NT2/D1 (cell line): ENCODE measurements at places on chromosomes 6 and 20.

GRCh38 chr6:30158475-30159040, 2.5 kb downstream of the TRIM10 start:
- DNase-seq, result no peak

- DNase-seq, result no peak
Observed at GRCh38 chr6:10695086-10695657, 400 bp downstream of the PAK1IP1 start.

DNA sequence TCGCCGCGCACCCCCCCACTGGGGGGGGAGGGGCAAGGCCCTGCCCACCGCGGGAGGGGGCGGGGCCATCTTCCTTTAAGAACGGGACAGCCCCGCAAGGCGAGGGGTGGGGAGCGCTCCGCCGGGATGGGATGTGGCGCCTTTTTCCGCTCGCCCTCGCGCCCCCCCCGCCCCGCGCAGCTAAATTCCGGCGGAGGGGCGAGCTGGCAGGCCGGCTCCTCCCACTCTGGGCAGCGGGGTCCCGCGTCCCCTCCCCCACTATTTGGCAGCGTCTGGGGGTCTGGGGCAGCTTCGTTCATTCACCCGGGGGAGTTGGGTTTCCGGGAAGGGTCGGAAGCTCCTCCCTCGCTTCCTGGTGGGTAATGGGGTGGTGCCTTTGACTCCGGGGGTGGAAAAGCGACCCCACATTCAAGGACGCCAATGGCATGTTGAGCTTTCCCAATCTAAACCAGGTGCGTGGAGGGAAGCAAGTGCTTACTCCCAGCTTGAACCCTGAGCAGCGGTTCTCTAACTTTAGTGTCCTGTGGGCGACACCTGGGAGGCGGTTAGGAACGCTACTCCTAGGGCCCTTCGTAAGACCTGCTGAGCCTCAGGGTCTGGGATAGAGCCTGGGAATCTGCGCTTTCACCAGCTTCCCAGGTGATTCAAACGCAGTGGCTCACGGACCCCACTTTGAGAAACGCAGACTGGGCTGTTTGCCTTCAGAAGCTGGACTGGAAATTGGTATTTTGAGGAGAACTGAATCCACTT, 927 bp downstream of the ASXL1 start:
- DNase-seq, result peak; percentile 67

DNA sequence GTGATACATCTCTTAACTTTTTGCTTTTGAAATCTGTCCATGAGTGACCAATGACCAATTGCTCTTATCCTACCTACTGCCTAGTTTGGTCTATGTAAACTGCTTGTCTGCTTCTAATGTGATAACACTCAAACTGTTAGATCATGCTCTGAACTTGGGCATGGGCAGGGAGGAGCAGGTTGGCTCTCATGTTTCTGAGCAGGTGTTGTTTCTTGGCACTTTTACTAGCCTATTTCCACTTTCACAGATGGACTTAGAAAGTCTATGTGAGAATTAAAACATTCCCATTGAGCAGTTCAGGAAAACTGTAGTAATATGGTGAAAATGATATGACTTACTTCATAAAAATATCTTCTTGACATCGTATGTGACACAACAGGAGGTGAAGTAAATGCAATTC, 538.4 kb downstream of the HACE1 start:
- no peak for DNase-seq

- no peak for DNase-seq
Observed at GRCh38 chr20:17859002-17859615, 109.5 kb downstream of the SNX5 start.

- DNase-seq, result no peak
Observed at GRCh38 chr6:17589406-17590096, 10.6 kb upstream of the FAM8A1 start.

DNA sequence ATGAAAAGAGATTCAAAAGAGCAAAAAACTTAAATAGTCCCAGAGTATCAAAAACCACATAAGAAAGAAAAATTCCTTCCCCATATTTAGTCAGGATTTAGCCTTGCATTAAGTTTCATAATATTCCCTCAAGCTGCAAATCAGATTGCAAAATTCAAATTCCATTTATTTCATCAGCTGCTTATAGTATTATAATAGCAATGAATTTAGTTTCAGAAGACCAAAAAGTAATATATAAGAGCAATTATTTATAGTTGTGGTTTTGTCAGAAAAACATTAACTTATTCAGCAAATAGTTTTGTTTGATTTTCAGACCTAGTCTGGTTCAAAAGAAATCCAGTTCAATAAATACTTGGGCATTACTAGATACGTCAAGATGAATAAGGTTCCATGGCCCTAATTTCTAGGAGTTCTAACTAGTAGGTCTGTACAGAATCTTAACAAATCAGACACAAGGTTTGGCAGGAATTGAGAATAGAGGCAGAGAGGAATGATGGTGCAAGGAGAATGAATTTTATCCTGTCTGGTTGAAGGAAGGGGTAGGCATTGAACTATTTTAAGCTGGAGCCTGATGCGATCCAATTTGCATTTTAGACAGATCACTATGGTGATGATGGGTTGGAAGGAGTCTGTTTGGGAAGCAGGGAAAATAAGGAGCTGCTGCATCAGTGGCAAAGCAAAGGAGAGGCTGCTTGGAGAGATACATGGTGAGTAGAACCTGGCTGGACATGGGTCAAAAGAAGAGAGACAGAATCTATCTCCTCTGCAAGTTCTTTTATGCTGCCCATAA, 163.9 kb upstream of the STXBP5 start:
- no peak for DNase-seq

- DNase-seq, result no peak
Observed at GRCh38 chr20:48102931-48103660, 317.8 kb upstream of the SULF2 start.

GRCh38 chr6:795046-795685, 102.2 kb upstream of the EXOC2 start:
- DNase-seq, result no peak

GRCh38 chr20:17617212-17617867, 47.5 kb downstream of the DSTN start:
- no peak for DNase-seq

DNA sequence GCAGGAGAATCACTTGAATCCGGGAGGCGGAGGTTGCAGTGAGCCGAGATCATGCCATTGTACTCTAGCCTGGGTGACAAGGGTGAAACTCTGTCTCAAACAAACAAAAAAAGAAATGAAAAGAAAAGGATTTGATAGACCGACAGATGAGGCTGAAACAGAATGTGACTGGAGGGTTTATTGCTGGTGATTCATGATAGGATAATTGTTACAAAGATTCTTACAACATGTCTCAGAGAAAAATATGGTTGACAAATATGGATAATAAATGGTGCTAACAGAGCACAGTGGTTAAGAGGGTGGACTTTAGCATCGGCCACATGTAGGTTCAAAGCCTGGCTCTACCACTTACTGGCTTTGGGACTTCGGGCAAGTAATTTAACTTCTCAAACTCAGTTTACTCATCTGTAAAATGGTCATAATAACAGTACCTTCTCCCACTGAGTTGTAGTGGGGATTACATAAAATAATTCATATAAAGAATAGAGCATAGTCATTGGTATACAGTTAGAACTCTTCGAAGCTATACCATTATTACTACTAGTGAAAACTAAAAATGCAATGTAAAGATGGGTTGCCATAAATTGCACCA, 131.9 kb downstream of the MAP3K7 start:
- DNase-seq, result no peak

DNA sequence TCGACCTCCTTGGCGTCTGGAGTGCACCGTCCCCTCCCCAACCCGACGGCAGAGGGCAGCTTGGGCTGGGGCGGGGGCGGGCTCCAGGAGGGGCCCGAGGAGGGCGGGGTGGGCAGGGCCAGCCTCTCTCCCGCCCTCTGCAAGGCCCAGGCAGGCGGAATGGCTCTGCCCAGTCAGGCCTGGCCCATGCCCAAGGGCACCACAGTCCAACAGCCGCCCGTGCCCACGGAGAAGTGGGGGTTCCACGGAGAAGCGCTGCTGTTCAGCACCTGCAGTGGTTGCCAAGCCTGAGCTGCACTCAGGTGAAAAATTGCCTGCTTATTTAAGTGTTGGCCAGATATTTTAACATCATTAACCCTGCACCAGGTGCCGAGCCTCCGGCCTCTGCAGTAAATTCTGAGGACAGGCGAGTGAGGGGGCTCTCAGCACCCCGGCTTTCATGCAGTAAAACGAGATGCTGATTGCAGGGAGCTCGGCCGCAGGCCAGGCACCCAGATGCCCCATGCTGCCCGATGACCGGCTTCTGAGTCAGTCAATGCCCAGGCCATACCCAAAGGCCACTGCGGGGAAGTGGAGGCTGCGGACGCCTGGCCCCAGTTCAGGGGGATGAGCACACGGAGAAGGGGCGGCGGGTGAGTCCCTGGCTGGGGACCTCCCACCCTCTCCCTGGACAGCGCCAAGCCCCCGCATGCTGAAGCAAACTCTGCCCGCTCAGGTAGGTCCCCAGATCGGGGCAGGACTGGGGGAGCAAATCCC, at the start of gene SRMS:
SRMS (minus strand) TSS at position 25 of the 756 bp plus-strand sequence. CDS start 286 bp downstream, outside the sequence.
- no peak for DNase-seq

DNA sequence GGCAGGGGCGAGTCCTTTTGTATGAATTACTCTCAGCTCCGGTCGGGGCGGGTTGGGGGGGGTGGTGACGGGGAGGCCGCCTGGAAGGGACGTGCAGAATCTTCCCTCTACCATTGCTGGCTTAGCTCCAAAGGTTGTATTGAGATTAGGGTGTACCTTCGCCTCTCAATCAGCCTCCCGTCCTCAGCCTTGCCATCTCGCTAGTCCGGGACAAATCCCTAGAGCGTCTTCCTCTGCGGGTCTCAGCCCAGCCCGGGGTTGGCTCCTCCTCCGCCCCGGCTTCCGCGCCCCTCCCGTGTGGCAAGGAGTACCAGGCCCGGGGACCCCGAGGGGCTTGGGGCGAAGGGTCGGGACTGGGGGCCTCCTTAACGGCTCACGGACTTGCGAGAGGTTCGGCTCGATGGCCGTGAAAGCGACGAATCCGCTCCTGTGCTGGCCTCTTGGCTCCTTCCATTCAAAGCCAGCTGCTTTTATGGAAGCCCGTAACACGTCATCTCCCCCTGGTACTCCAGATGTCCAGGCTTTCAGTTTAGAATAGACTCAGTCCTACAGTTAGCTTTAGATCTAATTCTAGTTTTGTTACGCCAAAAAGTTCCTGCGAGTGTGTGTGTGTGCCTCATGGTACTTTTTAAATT, 636 bp upstream of the EEF1A1 start:
- DNase-seq, result no peak

- DNase-seq, result no peak
Observed at GRCh38 chr6:157512382-157512682, 131.3 kb downstream of the ZDHHC14 start.

GRCh38 chr20:13995086-13995665, at the start of gene MACROD2:
Gene MACROD2, plus strand, starts transcription at chr20:13995516.
- DNase-seq, result peak; percentile 78

GRCh38 chr6:52994839-52995088, 320 bp downstream of the GSTA4 start:
- DNase-seq, result no peak

GRCh38 chr6:150981095-150981494, 115.6 kb downstream of the MTHFD1L start:
- no peak for DNase-seq

DNA sequence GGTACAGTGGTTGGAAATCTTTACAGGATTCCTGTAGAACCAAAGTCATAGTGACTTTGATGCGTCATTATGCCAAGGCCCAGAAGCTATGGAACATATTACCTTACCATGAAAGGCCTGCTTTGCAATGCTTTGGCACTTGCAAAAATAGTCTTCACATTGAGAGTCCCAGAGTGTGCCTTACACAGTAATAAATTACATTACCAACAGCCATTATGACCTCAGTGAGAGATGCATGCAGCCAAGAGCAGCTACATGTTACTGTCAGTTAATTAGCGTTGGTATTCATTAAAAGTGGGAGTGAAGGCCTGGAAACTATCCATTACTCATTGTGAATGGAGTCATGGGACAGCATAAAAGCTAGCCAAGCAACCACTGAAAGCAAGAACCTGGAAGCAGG, 39.2 kb upstream of the HDDC2 start:
- DNase-seq, result no peak

- DNase-seq, result no peak
Observed at GRCh38 chr20:62590309-62591121, 51.8 kb upstream of the SLCO4A1 start.

DNA sequence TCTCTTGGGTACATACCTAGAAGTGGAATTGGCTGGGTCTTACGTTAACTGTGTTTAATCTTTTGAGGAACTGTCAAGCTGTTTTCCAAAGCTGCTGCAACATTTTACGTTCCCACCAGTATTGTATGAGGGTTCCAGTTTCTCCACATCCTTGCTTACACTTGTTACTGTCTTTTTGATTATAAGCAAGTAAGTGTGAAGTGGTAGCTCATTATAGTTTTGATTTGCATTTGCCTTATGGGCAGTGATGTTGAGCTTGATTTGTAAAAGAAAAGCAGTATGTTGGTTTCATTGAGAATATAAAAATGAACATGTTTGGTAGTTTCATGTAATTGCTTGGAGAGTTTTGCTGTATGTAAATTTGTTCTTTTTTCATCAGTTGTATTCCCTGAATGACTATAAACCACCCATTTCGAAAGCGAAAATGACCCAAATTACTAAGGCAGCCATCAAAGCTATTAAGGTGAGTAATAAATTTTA, 40.4 kb downstream of the SCAF8 start:
- DNase-seq, result no peak

DNA sequence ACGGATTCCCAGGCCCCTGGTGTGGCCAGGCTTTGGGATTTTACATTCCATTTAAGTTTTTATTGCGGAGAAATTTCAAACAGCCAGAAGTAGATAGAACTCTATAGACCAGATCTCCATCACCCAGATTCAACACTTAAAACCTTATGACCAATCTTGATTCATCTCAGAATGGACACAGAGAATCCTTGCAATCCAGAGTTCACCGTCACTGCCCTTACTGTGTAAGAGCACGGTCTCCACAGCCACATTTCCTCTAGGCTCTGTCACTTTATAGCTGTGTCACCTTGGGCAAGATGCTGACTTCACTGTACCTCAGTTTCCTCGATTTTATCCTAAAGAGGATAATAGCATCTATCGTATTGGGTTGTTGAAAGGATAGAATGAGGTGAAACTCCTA, 979 bp downstream of the ZNF133 start:
- no peak for DNase-seq

GRCh38 chr6:22765015-22765414, 195.6 kb downstream of the HDGFL1 start:
- DNase-seq, result no peak

DNA sequence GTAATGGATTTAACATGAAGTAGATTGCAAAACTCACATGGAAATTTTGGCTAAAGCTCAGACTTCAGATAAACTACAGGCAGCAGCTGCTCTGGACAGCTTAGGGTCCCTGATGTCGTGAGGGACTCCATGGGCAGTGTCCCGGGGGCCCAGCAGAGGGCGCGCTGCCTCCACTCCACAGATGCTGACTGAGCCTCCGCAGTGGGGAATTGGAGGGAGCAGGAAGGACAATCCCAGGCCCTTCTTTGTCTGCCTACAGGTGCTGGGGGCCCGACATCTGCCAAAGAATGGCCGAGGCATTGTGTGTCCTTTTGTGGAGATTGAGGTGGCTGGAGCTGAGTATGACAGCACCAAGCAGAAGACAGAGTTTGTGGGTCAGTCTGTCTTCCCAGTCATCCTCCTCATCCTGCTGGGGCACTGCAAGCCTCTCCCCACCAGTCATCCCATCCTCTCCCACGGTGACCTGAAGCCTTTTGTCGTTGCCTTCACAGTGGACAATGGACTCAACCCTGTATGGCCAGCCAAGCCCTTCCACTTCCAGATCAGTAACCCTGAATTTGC, 35.9 kb downstream of the PLCG1 start:
- DNase-seq, result peak; percentile 57

- DNase-seq, result peak; percentile 47
Observed at GRCh38 chr20:40160097-40160550, 528.9 kb downstream of the MAFB start.
